Inflammatory macrophage (primary cell): ENCODE measurements at places on chromosomes 2 and 18.

GRCh38 chr2:236910781-236911495, 174.8 kb upstream of the COPS8 start:
- DNase-seq = no peak

DNA sequence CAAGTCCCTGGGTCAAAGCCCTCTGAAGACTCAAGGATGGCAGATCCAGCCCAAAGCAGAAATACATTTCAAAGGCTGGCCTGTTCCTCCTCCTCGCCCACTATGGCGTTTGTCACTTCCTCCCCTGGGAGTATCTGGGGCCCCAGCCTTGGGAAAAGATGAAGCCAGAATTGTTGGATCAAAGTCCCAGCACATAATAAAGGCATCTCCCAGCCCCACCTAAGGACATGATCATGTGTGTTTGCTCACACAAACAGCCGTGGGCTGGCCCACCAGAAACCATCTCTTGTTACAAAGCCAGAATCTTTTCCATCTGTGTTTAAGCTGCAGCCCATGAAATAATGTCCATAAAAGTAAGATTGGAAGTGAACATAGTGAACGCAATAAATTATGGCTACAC, 50.1 kb upstream of the HAAO start:
- peak; percentile 50 for DNase-seq

- no peak for DNase-seq
Observed at GRCh38 chr2:186365406-186365805, 120.7 kb upstream of the ZC3H15 start.

- no peak for DNase-seq
Observed at GRCh38 chr2:23475036-23475435, 90.1 kb downstream of the KLHL29 start.

DNA sequence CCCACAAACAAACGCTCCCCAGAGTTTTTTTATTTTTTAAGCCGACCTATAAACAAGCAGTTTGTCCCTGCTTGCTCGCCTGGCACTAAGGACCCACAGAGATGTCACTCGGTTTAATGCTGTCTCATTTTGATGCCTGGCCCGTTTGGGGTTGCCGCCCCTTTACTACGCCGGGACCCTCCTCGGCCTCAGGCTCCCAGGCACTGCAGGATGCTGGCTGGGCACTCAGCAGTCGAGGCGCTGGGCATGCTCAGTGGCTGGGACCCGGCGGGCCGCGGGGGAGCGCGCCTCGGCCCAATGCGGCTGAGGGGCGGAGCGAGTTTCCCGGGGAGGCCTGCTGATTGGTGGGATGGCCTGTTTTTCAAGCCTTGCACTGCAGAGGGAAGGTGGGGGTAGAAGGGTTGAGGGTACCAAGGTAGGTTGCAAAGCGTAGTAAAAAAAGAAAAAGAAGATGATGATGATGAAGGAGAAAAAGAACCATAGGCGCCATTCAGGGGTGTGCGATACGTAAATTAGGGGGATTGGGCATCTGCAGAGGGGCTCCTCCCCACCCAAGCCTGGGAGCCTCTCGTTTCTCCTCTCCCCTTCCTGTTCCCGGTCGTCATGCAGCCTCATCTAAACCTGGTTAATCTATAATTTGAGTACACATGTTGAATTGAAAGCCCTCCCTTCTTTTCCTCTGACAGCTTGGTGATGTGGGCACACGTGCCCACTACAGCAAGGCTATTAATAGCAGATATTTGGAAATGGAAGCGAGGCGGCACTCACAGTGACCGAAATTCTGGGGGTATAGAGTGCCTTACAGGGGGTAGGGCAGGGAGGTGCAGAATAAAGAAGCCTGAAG, 1.5 kb upstream of the IRS1 start:
- no peak for DNase-seq

DNA sequence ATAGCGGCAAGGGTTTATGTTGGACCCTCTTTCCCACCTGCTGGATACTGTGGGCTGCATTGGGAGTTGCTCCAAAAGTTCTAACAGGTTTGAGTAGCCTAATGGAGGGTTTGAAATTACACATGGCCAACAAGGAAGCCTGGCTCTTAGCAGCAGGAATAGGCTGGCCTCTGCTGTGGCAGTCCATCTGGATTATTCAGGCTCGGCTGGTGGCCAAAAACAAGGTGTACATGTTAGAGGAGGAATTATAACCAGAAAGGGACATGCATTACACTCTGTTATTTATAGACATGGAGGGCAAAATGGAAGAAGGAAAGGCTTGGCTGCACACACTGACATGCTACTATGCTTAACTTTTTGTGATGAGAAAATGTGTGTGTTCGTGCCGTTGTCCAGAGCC, 61.1 kb upstream of the NRXN1 start:
- DNase-seq = no peak

GRCh38 chr2:224004105-224004695, 34.9 kb downstream of the SERPINE2 start:
- DNase-seq = no peak

DNA sequence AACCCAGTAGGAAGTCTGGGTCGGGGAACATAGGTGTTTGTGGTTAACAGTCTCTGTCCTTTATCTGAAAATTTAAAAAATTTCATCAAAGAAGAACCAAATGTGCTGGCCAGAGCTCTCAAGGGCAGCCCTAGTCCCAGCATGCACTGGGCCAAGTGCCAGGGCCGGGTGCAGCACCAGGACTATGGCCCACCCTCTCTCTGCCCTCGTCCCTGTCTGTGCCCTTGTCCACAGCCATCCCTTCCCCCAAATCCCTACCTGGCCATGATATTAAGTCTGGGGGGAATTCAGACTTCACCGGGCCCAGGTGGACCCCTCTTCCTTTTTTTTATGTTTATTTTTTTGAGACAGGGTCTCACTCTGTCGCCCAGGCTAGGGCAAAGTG, 14.4 kb upstream of the ZFP36L2 start:
- DNase-seq = no peak

- DNase-seq = no peak
Observed at GRCh38 chr2:83874066-83874465, 585.0 kb downstream of the SUCLG1 start.

DNA sequence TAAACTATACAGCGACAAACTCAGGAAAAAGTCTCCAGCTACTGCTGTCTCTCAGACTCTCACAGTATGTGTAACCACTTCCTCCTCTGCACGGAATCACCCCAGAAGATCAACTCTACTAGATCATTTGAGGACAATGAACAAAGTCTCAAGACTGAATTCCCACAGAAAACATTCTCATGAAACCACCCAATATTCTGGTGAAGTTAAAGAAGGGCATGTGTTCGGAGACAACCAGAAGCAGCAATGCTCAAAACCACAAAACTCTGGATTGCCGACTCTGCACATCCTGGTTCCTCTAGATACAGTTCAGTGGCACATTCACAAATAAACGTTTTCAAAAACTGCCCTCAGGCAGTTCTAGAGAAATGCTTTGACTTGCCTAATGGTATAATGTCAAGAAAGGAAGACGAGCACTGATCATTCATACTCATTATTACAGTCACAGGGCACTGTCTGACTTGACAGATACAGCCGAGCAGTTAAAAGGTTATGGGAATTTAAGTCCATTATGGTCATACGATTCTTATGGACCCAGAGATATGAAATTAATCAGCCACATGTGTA, 91.9 kb upstream of the STK17B start:
- peak; percentile 71 for DNase-seq
